Ovary (tissue), 10 donors: ENCODE measurements at places on chromosomes 3 and 15. TPM values are rescaled to one million over a fixed set of nuclear protein-coding genes. Genes with fewer than 3 reads are reported as not detected.

The TMEM43 gene
- total RNA-seq: 95.3 TPM

The POU1F1 gene
- not detected for total RNA-seq

The HRG gene
- 0.13 TPM for total RNA-seq

The A4GNT gene
- total RNA-seq: not detected

GRCh38 chr3:113223475-113224281, 12.3 kb downstream of the BOC start:
- H3K4me1 ChIP-seq: peaks cover 19% of the 10 kb centered on the region
- no peak for DNase-seq
- H3K4me3 ChIP-seq: no peak overlapping the region
- H3K27ac ChIP-seq: no peak overlapping the region

DNA sequence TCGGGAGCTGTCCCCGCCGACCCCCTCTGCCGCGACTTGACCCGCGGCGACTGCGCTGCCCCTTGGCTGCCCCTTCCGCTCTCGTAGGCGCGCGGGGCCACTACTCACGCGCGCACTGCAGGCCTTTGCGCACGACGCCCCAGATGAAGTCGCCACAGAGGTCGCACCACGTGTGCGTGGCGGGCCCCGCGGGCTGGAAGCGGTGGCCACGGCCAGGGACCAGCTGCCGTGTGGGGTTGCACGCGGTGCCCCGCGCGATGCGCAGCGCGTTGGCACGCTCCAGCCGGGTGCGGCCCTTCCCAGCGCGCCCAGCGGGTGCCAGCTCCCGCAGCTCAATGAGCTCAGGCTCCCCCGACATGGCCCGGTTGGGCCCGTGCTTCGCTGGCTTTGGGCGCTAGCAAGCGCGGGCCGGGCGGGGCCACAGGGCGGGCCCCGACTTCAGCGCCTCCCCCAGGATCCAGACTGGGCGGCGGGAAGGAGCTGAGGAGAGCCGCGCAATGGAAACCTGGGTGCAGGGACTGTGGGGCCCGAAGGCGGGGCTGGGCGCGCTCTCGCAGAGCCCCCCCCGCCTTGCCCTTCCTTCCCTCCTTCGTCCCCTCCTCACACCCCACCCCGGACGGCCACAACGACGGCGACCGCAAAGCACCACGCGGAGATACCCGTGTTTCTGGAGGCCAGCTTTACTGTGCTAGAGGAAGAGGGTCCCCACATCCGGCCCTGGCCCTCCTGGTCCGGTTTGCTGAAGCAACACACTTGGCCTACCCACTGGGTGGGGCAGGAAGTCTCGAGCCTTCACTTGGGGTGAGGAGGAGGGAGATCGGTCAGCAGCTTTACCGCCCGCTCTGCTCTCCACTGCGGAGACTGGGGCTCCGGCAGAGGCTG, at the start of gene RASSF1:
Gene RASSF1, minus strand, starts transcription at position 389 of the 882 bp plus-strand sequence. Its CDS starts 31 bp downstream, at position 358.
- H3K27ac ChIP-seq: peak within 1 kb of the TSS; percentile 21
- DNase-seq: peak; percentile 71
- H3K27me3 ChIP-seq: no peaks in the 10 kb centered on the region
- H3K4me1 ChIP-seq: peaks cover 18% of the 10 kb centered on the region
- peak within 1 kb of the TSS; percentile 56 for H3K4me3 ChIP-seq

DNA sequence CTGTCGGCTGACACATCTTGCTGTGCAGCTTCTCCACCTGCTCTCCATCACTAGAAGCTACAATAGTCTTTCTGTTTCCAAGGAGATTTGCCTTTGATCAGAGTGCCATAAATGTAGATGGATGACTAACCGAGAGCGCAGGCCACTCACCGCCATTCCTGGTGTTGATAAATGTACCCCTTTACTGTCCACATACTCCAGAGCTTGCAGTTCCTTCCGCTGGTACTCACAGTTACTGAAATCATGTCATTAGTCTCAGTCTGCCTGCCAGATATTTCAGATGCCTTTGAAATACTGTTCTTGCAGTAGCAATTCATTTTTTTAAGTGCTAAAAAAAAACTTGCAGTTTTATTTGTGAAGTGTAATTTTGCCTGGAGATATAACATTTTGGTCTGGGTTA, 72.3 kb downstream of the BLM start:
- H3K27me3 ChIP-seq: no peaks in the 10 kb centered on the region
- H3K4me1 ChIP-seq: no peaks in the 10 kb centered on the region

DNA sequence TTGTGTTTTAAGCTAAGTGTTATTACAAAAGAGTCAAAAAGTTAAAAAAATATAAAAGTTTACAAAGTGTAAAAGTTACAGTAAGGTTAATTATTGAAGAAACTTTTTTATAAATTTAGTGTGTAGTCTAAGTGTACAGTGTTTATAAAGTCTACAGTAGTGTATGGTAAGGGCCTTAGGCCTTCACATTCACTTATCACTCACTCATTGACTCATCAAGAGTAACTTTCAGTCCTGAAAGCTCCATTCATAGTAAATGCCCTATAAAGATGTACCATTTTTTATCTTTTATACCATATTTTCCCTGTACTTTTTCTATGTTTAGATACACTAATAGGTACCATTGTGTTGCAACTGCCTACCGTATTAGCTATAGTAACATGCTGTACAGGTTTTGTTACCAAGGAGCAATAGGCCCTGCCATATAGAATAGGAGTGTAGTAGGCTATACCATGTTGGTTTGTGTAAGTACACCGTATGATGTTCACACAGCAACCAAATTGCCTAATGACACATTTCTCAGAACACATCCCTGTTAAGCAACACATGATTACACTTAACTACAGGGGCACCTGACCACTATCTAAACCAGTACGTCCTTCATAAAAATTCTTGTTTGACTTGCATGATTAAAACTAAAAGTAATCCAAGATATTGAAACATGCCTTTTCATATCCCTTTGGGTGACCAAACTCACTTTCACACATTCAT, 17.2 kb downstream of the RAD18 start:
- H3K27me3 ChIP-seq: no peaks in the 10 kb centered on the region
- no peak for DNase-seq
- no peaks in the 10 kb centered on the region for H3K36me3 ChIP-seq
- no peaks in the 10 kb centered on the region for H3K4me1 ChIP-seq
- H3K4me3 ChIP-seq: no peak overlapping the region
- no peak overlapping the region for H3K27ac ChIP-seq

- DNase-seq: no peak
- no peaks in the 10 kb centered on the region for H3K36me3 ChIP-seq
- no peaks in the 10 kb centered on the region for H3K4me1 ChIP-seq
- H3K27me3 ChIP-seq: no peaks in the 10 kb centered on the region
Observed at GRCh38 chr3:74693251-74693650, 78.8 kb upstream of the CNTN3 start.

- DNase-seq: no peak
- peak overlapping the region; percentile 55 for H3K4me3 ChIP-seq
- H3K27ac ChIP-seq: no peak overlapping the region
- no peaks in the 10 kb centered on the region for H3K36me3 ChIP-seq
- no peaks in the 10 kb centered on the region for H3K27me3 ChIP-seq
Observed at GRCh38 chr3:119703820-119704531, 1.2 kb downstream of the CFAP91 start.

DNA sequence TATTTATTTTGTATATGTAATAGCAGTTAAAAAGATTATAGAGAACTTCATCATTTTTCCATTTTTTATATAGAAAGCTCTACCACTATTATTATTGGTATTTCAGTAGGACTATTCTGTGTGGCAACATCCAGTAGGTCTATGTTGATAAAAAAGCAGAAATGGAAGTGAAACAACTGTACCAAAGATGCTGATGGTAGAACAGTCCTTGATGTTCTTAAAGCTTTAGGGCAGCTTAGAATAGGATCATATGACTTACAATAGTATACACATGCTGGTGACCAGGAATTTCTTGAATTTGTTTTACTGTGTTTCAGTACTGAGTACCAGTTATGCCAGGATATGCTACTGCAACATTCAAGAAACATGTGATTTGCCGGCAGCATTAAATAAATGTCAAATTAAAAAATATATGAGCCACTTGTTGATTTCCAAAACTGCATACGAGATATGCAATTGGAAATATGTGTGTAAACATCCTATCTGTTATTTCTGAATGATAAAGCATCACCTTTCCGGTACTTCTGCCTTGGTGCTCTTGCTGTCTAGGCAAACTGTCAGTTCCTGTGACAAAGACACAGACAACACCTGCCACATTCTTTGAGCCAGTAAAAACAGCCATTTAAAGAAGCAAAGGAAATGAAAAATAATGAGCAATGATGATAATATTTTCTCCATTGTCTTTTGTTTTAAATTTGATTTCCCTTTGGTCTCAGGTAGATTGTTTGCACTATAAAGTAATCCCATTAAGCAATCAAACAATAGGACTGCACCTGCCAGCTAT, 649.2 kb downstream of the ZPLD1 start:
- no peak for DNase-seq
- H3K27ac ChIP-seq: no peak overlapping the region
- no peaks in the 10 kb centered on the region for H3K4me1 ChIP-seq
- no peaks in the 10 kb centered on the region for H3K27me3 ChIP-seq
- no peak overlapping the region for H3K4me3 ChIP-seq

DNA sequence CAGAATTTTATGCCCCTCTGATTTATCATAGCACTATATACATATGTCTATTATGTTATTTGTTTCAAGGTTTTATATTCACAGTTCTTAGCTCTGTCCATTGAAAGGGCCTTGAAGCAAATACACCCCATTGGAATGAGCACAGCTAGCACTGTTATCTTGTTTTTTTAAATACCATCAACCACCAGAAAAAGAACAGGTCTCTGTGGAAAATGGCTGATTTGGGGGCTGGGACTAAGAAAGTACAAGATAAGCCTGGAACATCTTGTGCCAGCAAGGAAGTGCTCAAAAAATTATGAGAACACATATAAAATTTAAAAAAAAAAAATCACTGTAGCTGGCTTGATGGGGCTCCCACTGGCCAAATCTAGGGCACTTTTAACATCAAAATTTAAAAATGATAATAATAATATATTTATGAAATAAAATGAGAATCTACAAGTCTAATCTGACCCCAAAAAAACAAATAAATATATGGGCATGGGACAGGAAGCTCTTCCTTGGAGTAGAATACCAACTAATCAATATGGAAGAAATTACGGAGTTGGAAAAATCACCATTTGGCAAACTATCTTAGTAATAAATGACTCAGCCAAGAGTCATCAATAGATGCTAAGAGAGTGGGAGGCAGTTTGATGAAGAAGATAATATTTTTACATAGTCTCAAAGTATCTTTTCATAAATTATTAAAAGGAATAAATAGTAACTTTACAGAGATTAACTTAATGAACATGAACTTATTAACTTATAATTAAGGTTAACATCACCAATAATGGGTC, 20.5 kb downstream of the IFT80 start:
- H3K4me1 ChIP-seq: no peaks in the 10 kb centered on the region
- no peak overlapping the region for H3K4me3 ChIP-seq
- H3K27ac ChIP-seq: no peak overlapping the region
- H3K36me3 ChIP-seq: no peaks in the 10 kb centered on the region
- no peak for DNase-seq

DNA sequence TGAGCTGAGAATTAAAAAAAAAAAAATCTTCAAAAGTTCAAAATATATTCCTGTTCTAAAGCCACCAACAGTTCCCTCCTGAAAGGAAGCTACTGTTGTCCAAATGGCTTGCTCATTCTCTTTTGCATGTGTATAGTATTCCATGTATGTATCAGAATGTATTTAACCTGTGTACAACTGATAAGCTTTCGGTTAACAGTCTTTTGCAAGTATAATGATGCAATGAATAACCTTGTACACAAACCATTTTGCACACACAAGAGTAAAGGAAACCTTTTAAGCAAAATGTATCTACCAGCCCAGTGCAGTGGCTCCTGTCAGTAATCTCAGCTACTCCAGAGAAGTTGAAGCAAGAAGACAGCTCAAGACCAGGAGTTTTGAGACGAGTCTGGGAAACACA, 32.6 kb downstream of the TOPBP1 start:
- no peaks in the 10 kb centered on the region for H3K4me1 ChIP-seq
- no peak overlapping the region for H3K4me3 ChIP-seq
- no peaks in the 10 kb centered on the region for H3K27me3 ChIP-seq

DNA sequence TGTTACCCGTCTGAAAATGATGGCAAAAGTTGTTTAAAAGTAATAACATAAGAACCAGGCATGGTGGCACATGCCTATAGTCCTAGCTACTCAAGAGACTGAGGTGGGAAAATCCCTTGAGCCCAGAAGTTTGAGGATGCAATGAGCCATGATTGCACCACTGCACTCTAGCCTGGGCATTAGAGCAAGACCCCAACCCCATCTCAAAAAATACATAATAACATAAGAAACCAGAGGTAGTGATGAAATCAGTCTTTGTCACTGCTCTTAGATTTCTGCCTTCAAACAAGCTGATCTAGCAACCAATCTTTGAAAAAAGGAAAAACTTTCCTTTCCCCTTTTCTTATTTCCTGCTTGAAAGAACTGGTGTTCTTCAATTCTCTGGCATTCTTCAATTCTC, 71.3 kb downstream of the TMCC1 start:
- no peaks in the 10 kb centered on the region for H3K27me3 ChIP-seq
- H3K27ac ChIP-seq: no peak overlapping the region
- H3K4me1 ChIP-seq: peaks cover 1% of the 10 kb centered on the region
- no peaks in the 10 kb centered on the region for H3K36me3 ChIP-seq
- H3K4me3 ChIP-seq: no peak overlapping the region
